Right forelimb (tissue), 1 donor: ENCODE measurements at places on chromosomes 3 and 15.

DNA sequence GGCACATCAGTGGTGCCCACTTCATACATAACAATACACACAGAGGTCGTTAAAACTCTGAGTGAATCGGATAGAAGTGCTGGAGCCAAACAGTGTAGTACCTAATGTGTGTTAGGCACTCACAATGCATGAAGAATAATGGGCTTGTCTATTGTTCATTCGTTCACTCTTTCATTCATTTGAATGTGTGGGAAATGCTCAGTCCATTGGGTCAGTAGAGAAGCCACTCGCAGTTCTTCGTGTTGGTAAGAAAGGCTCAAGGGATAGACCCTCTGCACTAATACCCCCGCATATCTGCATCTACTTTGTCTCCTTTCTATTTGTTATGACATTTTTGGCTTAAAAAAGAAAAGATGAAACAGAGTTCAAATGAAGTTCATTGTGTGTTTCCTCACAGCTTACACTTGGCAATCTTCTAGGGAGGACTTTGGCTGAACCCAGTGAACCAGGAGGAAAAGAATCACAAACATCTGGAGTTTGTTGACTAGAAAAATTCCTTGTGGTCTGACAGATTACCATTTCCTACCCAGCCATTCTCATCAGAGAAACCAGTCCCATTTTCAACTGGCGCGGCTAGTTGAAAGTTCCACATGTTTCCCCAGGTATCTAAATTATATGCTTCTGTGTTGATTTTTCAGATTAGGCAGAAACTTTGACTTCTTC lies 32.8 kb upstream of the MFSD1 start:
- peak; percentile 69 for DNase-seq

DNA sequence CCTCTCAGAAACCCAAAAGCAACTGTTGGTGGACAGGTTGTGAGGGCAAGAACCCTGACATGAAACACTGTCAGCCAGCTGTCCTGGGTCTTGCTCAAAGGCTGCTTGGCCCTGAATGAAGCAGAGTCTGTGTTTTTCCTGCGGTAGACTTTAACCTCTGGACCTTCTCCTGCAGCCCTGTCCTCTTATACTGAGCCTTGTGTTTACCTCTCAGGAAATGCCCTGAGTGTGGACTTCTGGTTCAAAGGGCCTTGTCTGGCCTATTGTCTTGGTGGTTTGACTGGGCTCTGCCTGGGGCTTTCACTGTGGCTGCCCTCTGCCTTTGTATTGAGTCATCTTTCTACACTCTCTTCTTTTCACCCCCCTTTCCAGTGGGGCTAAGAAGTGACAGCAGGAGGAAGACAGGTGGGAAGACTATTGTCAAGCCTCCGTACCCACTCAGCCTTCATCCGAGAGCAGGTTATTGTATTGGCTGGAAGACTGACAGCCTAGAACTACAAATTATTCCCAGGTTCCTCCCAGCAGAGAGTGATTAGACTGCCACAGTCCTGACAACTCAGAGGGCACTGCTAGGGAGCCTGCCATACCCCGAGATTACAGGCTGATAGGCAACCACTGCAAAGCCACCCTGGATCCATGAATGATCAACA lies 3.5 kb downstream of the SEC13 start:
- DNase-seq = no peak

DNA sequence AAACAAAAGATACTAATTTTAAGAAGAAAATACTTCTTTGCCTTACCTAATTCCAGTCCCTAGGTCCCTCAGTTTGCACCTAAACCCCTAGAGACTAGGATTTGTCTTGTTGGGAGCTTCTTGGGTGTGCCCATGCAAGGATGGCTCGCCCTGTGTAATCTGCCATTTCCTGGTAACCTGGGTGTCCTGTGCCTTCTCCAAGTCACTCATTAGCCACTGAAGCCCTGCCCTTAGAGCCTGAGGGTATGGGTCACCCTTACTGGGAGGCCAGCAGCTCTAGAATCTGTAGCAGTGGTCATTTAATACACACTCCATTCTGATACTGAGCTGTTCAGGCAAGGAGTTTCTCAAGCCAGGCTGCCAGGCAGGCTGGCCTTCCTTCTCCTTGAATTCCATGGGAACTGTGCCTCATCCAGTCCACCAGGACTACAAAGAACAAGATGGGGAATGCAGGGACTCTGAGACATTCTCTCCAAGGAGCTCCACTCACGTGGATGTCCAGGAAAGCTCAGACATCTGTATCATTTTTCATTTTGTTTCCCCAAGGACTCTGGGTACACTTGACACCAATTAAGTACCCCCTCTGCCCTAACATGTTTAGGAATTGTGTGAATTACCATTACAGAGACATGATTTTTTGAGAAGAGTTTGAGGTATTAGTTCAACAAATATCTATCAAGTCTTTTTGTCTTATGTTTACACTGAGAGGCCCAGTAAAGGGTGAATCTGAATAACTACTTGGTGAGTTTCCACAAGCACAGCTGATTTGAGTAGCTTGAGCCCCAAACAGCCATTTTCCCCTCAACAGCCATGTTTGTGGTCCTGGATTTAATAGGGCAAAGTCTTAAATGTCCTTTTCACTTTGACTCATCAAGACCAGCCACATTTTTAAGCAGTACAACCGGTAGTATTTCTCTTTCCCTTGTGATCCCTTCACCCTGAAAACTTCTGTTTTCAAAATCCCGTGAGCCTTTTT lies 52.6 kb downstream of the ARNT2 start:
- no peak for DNase-seq

GRCh38 chr15:88509964-88510363 lies 36.5 kb downstream of the DET1 start:
- no peak for DNase-seq

DNA sequence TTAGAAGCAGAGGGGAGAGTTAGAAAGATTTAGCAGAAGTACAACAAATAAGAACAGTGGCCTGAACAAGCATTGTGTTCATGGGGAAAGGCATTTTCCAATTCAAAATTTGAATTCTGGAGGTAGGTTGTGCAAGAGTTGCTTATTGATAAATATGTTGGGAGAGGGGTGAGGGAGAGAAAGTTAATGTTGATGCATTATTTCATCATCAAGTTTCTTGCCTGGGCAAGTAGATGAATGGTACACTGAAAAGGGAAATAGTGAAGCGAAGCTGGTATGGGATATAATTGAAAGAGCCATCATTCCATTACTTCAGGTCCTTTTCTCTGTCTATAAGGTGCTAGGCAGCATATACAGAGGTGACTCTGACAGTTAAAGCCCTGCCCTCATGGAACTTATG lies 288.9 kb upstream of the GBE1 start:
- DNase-seq = no peak

- DNase-seq = no peak
These were observed 31.1 kb downstream of the RNF13 start for GRCh38 chr3:149844091-149844490.

GRCh38 chr3:112619295-112619694 lies 21.6 kb downstream of the CCDC80 start:
- no peak for DNase-seq

DNA sequence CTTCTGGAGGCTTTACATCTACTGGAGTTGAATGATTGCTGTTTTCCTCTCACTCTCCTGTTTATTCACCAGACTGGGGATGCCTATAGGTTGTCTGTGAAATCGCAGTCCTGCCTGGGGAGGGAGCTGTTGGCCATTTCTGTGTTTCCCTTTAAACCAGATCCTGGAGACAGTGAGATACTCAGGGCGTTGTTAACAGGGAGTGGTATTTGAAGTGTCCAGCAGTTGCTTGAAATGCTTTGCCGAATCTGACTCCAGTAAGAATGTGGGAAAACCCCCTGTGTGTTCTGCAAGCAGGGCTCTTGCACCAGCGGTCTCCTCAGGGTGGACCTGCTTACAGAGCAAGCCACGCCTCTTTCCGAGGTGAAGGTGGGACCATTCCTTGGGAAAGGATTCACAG lies 4.3 kb upstream of the LRRK1 start:
- DNase-seq = no peak

DNA sequence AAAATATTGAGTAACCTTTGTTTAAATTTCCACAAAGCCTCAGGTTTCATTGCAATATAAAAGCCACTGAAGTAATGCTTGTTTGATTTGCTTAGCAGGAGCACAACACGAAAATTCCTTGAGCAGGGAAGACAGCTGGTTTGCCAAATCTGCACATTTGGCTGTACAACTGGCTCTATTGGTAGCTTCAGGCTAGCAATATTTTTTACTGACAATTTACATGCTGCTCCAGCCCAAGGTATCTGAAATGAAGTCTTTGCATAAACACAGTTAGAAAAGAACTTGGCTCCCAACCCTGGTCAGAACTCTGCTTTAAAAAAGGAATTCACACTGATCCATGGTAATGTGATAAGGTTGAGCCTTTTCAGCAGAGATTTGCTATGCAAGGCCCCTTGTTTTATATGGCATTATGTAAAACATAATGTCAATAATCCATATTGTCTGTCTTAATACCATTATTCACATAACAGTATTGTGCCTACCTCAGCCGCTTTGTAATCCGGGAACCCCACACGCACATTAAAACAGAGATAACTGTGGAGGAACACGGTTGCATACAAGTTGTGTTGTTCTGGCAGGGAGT lies 55.7 kb upstream of the CHL1 start:
- no peak for DNase-seq

DNA sequence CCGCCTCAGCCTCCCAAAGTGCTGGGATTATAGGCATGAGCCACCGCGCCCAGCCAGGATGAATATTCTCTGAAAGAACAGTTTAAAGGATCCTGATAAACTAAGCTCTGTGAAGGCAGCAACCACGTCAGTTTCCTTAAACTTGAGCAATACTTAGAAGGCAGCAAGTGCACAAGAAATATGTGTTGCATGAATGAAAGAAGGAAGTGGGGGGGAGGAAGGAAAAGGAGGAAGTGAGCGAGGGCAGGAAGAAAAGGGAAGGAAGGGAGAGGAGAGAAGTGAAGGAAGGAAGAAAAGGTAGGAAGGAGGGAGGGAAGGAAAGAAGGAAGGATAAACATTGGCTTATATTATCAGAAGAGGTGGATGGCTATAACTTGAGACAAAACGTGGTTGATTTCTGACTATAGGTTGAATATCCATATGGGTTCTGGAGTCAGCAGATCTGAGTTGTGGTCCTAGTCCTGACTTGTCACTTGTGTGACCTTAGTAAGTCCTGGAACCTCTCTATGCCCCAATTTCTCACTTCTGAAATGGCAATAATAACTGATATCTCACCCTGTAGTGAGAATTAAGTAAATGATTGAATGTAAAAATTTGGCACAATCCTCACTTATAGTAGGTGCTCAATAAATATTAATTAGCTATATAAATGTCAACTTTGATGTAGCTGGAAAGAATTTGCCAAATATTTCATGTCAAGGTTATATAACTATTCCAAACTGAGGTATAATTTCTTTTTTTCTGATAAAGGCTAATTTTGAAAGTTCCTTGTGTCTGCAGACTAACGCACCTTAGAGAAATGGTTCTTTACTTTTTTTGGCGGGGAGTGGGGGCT lies 12.0 kb upstream of the SEMA4B start:
- DNase-seq = no peak

- no peak for DNase-seq
These were observed 36.5 kb downstream of the DZIP1L start for GRCh38 chr3:138078901-138079344.

GRCh38 chr3:170982733-170983132 lies 43.8 kb downstream of the SLC2A2 start:
- no peak for DNase-seq

- no peak for DNase-seq
These were observed 7.5 kb downstream of the RFX7 start for GRCh38 chr15:56236197-56236596.

GRCh38 chr3:72100080-72100511 lies 315.1 kb upstream of the PROK2 start:
- DNase-seq = no peak

GRCh38 chr3:181933052-181933618 lies 221.4 kb downstream of the SOX2 start:
- no peak for DNase-seq

GRCh38 chr3:114556657-114557213 lies 262.9 kb downstream of the TIGIT start:
- DNase-seq = no peak

- no peak for DNase-seq
These were observed 166.4 kb upstream of the EOMES start for GRCh38 chr3:27888562-27888961.

DNA sequence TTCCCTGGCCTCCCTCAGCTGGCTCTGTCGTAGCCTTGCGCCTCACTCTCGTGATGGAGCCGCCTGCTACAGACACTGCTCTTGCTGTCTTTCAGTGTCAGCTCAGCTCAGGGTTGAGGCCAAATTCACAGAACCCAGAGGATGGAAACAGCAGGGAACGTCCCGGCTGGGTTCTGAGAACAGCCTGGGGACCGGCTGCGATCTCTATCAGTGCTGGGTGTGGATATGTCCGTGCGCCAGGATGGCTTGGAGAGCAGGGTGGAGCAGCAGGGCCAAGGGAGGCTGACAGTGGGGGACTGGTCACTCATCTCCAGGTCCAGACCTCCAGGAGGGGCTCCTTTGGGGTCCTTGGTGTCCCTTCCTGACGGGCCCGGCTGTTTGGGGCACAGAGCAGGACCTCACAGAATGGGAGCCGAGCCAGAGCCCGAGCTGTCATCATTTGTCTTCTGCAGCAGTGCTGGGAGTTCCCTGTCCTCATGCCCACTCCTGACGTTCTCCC lies 18.4 kb downstream of the KLF15 start:
- peak; percentile 25 for DNase-seq
